T-helper 22 cell (primary cell): ENCODE measurements at places on chromosomes 1 and 21.

- DNase-seq: no peak
Observed at GRCh38 chr1:67952071-67952470, 98.4 kb downstream of the DIRAS3 start.

DNA sequence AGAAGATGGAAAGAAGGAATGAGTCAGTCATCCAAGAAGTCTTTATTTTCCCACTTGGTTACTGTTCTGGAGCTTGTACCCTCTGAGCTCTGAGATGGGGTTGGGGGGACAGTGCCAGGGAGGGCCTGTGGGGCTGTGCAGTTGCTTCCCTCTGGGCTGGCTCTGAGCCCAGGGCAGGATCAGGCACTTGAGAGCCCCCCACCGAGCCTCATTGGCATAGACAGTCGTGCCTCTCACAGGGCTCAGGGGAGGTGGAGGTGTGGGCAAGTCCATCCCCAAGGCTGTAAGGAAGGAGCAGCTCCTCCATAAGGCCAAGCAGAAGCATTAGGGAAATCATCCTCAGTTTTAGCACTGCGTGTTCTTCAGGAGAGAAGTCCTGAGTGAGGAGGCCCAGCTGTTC, 2.5 kb upstream of the ARL8A start:
- DNase-seq: no peak

GRCh38 chr1:161930064-161930463, 93.6 kb downstream of the OLFML2B start:
- no peak for DNase-seq

DNA sequence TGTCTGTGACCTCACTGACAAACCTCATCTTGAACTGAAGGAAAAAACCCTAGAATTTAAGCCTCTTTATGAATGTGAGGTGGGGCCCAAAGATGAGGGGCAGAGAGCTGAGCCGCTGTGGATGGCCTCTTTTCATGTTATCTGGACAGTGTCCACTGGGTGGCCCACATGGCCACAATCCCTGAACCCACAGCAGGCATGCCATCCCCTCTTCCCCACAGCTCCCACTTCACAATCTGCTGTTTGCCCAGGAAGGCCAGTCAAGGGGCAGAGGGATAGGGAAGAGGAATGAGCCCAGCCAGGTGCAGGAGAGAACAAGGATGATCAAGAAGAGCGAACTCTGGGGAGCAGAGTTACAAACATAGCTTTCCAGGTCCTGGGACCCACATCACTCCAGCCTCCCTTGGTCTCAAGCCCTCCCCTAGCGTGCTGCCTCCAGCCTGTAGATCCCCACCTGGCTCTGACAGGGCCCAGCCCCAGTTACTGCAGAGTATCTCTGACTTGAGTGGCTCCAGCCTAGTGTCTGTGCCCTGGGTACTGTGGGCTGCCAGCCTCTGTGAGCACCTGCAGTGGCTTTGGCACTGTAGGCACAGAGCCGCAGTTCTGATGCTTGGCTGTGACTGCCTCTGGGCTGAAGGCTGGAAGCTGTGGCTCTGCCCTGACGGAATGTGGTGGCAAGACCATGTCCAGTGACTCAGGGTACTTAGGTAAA, 1.9 kb upstream of the SLFNL1 start:
- DNase-seq: no peak

DNA sequence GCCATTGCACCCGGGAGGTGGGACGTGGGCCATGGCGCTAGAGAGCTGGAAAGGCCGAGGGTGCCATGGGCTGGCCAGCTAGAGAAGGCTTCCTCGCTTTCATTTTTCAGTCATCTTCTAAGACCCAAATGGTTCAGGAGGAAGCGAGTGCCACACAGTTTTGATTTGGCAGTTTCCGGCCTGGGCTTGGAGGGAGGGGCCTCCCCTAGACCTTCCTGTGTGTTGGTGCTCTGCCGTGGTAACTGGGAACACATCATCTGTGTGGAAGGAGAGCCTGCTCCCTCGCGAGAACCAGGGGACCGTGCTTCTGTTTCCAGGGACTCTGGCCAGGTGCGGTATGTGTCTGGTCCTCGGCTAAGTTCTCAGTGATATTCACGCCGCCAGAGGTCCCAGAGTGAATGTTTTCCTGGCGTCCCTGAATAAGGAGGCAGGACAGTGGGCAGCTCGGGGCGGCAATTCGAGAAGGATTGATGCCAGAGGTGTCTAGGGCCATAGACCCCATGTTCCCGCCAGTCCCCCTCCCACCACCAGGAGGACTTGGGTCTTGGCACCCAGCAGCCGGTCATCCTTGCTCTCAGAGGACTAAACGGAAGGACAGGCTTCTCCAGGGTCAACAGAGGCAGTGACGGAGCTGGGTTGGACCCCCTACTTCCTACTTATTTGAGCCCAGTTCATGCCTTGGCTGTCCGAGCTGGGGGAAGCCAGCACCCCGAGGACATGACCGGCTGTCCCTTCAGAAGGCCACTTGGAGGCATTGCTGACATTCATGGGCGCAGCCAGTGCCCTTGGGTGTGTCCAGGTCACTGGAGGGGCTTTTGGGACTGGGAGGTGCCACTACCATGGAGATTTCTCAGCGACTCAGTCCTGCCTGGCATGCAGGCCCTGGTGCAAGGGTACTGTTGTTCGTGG, 2.7 kb upstream of the NPHP4 start:
- peak; percentile 63 for DNase-seq

DNA sequence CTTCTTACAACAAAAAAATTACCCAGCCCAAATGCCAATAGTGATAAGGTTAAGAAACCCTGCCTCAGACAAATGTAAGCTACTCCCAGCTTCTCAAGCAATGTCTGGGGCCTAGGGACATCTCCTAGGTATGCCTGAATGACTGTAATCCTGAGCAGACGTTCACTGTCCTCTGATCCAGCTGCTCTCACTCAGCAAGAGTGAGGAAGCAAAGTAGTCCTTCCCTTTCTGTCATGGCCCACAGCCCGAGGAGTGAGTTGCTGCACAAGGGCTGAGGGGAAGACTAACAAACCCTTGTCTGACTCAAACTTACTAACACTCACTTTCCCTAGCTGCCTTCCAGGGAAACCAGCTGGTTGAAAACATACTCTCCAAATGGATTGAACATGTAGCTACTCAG, 124.9 kb upstream of the TNFSF4 start:
- DNase-seq: no peak

DNA sequence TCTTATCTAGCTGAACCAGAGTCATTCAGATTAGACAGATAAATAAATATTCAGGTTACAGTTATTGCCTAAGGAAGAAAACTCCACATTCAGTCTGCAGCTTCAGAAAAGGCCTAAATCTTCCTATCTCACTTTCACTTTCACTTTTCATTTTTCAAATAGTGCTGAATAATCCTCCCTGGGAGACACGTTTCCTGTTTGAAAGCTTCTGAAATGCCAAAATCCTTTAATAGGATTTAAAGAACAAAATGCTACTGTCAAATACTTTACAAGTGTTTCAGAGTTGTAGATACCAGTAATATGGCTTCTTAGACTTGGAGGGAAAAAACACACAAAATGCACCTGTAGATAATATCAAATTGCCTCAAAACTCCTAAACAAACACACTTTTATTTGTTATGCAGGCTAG, 3.9 kb downstream of the PSMB2 start:
- DNase-seq: no peak

DNA sequence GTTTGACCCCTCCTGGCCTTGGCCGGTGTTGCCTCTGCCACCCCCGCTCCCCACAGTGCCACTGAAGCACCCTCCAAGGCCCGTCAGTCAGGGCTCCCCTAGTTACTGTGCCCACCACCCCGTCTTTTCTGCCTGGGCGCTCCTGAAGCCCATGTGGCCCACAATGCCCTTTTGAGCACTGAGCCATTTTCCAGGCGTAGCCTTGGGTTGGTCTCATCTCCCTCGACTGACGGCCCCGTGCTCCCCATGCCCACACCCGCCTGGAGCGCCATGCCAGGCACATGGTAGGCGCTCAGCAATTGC, 107.9 kb downstream of the WDR4 start:
- DNase-seq: no peak

DNA sequence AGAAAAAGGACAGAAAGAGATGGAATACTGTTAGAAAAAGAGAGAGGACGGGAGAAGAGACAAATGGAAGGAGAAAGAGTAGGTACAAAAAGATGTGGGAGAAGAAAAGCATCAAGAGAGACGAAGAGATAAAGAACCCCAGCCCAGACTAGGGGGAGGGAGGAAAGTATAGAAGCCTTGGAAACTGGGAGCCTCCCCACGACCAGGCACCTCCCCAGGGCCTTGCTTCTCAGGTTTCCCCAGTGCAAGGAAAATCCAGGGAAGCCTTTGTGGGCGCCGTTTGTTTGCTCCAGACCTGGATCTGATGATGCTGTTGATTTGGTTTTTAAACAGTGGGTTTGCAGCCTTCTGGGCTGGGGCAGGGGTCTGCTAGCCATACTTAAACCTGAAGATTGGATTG, 15.2 kb upstream of the ALX3 start:
- DNase-seq: no peak

DNA sequence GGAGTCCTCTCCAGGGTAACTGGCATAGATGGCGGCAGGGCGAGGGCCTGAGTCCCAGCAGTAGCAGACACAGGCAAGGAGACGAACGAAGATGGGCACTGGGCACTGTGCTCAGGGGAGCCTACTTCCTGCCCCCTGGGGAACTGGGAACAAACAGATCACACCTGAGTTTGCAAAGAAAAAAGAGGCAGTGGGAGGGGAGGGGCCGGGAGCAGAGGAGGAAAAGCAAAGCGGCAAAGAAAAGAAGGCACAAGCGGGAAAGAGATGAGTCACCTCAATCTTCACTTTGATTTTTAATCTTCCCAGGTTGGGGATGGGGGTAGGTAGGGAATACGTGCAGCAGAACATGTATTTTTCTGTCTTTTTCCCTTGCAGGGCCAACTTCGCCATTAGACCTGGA, 44.0 kb downstream of the ZSCAN20 start:
- no peak for DNase-seq

DNA sequence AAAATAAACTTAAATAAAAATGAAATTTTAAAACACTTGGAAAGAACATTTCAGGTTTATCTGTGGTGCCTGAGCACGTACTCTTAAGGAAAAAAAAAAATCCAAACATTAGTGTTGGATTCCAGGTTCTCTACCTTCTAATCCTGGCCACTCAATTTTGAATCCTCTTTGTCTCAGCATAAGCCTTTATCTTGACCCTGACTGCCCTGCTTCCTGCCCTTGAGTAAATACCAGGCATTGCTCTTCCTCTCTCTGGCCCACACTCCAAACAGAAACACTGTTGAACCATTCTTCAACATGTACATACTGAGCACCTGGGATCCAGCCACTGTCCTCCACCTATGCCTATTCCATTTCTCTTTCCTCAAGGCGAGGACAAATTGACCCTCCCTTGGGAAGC, 11.4 kb upstream of the VANGL1 start:
- no peak for DNase-seq

DNA sequence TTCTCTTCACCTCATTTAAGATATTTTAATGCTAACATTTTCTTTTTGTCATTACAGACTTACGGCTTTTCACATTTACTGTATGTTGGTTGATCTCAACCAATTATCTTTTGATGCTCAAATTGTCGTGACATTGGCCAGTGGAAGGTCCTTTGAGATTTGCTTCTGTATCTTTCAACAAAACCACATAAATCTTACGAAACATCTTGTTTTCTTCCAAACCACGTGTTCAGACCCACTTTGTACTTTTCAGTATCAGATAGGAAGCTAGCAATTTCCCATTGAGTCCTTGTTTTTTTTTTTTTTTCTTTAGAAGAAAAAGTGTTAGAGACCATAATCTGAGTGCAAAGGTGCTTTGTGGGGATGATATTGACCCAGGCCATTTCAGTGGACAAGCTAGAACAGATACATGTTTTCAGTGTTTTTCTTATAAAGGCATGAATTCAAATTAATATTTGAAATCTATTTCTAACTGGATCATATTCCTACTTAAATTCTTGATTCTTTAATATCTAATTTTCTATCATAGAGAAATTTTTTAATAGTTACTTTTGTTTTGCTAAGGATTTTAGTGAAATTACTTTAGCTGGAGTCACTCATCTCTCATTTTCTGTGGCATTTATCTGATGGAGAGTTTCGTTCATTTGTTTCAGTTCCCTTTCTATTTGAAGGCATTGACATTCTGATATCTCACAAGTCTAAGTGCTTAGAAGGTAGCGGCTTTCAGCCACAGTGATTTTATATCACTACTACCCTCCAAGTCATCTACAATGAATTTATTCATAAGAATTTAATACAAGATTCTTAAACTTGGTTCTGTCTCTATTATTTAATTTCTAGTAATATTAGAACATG, 26.7 kb downstream of the ATG4C start:
- DNase-seq: no peak

- DNase-seq: no peak
Observed at GRCh38 chr1:44284184-44284583, 70.9 kb downstream of the ERI3 start.

- DNase-seq: no peak
Observed at GRCh38 chr21:43900690-43901089, 35.7 kb downstream of the AGPAT3 start.

- DNase-seq: no peak
Observed at GRCh38 chr1:38481871-38482826, 377.4 kb downstream of the RRAGC start.

GRCh38 chr1:175742790-175743459, 470 bp downstream of the TNR start:
- DNase-seq: no peak

DNA sequence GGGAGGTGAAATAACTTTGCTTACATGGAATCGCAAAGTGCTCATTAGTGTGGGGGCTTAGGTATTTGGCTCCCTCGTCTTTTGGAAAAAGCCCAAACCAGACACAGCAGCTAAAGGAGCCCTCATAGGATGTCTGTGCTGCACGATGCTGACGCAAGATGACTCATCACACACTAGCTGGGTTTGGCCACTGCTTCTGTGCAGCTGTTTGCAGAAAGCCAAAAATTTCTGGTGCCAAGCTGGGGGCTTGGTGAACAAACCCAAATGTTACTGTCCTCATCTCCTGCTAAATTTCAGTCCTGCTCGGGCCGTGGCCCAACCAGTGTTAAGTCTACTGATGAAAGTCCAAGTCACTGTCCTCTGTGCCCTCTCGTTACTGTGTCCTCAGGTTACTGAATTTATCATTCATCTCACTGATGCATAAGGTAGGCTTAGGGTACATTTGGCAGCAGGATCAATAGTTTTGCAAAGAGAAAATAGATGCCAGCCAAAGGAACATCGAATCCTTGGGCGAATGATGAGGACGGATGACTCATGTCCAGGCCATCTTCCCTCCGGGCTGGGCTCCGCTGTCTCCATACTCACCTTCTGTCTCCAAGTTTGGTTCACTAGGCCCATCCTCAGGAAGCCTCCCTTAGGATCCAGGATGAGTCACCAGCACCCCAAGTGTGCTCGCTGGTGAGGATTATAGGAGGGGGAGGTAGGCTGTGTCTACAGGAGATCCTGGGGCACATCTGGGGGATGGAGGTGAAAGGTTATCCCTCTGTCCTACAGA, 177.7 kb downstream of the ADSS2 start:
- DNase-seq: no peak

DNA sequence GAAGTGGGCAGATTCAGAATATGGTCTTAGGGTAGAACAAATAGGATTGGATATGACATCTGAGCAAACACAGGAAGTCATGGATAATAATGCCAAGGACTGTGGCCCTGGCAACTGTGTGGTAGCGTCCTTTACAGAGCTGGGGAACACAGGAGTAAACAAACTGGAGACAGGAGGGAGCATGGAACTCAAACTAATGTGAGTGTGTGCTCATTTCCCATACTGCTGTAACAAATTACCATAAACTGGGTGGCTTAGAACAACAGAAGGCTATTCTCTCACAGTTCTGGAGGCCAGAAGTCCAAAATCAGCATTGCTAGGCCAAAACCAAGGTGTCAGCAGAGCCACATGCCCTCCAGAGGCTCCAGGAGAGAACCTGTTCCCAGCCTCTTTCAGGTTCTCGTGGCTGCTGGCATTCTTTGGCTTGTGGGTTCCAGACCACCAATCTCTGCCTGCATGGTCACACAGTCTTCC, 106.4 kb downstream of the TGFBR3 start:
- DNase-seq: no peak

GRCh38 chr1:225319871-225320270, 108.0 kb downstream of the LBR start:
- no peak for DNase-seq
